MCF 10A (cell line): ENCODE measurements at places on chromosomes 2 and 18. TPM values are rescaled to one million over a fixed set of nuclear protein-coding genes. Genes with fewer than 3 reads are reported as not detected.

ACADL gene
- total RNA-seq, result not detected in 2 replicates

TCF23 gene
- total RNA-seq, result not detected in 2 replicates

TLX2 gene
- not detected in 2 replicates for total RNA-seq

ACVR1 gene
- total RNA-seq, result 26.4 and 41.4 TPM in 2 replicates

TGFA gene
- total RNA-seq, result 17.9 and 22.5 TPM in 2 replicates

OSBPL6 gene
- 26.2 and 43.1 TPM in 2 replicates for total RNA-seq

DNA sequence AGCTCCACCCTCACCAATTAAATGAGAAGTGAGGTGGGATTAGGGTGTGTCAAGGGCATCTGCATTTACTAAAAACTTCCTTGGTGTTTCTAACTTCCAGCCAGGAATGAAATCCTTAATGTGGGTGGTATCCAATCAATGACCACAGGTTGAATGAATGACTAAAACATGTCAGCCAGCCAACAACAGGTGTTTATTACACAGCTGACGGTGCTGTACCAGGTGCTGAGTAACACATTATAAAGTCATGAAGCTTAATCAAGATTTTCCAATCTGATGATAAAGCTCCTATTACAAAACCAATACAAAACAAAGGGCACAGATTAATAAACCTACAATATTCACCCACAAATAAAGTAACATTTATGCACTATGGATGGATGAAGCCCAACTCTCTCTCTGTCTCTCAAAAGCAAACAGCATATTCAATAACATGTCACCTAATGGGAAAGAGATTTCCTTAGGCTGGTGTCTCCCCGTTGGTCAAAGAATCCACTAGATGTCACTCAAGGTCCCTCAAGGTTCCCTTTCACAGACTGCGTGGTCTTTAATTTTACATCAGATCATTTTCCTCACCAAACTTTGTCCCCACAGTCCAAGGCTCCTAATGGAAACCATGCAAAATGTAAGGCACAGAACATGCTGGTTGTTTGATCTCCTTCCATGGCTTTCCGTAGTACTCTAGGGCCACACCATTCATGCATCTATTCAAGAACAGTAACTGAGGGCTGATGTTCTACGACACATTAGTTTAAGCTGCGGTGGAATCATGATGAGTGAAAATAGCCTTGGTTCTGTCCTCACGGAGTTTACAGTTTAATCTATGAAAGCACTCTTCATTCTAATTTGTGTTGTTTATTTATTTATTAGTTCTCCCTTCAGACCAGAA, 6.4 kb upstream of the PTPN4 start:
- peaks cover 56% of the 10 kb centered on the region for H3K4me1 ChIP-seq
- peak; percentile 61 for DNase-seq
- H3K4me3 ChIP-seq, result no peak overlapping the region
- no peaks in the 10 kb centered on the region for H3K36me3 ChIP-seq

DNA sequence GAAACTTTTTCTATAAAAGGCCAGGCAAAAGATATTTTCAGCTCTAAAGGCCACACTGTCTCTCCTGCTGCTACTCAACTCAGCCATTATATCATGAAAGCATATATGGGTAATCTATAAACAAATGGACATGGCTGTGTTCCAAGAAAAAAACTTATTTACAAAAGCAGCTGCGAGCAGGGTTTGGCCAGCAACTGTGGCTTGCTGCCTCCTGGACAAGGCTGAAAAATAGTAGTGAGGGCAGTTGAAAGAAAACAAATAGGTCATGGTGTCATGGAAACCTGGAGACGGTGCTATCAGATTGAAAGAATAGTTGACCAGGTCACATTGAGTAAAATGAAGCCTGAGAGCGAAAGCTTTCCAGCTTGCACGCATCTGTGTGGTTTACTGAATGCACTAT, 89.2 kb upstream of the LRATD1 start:
- H3K36me3 ChIP-seq, result no peaks in the 10 kb centered on the region
- no peak overlapping the region for H3K4me3 ChIP-seq
- no peak for DNase-seq
- H3K4me1 ChIP-seq, result no peaks in the 10 kb centered on the region

GRCh38 chr2:28219138-28219537, 173.5 kb upstream of the FOSL2 start:
- no peaks in the 10 kb centered on the region for H3K36me3 ChIP-seq
- H3K4me1 ChIP-seq, result peaks cover 8% of the 10 kb centered on the region
- H3K27me3 ChIP-seq, result no peaks in the 10 kb centered on the region
- no peak for DNase-seq
- H3K27ac ChIP-seq, result no peak overlapping the region

DNA sequence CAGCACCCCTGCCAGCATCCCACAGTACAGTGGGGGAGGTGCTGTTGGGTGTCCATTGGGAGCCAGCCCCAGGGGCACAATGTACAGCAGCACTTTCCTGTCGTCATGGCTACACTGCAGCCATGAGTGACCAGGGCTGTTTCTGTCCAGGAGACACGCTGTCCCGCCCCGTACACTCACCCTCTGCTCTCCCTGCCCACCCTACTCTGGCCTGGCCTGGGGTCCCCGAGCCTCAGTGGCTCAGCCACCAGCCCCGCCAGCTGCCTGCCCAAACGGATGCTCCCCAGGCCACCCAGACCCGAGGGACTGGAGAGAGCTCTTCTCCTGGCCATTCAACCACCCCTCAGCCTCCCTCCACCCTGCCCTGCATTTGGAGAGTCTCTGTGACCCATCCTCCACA, 9.3 kb downstream of the TEKT4 start:
- H3K4me1 ChIP-seq, result no peaks in the 10 kb centered on the region
- no peak overlapping the region for H3K27ac ChIP-seq

- H3K4me1 ChIP-seq, result no peaks in the 10 kb centered on the region
- H3K27me3 ChIP-seq, result no peaks in the 10 kb centered on the region
Observed at GRCh38 chr2:48914477-48915089, 159.1 kb upstream of the LHCGR start.

DNA sequence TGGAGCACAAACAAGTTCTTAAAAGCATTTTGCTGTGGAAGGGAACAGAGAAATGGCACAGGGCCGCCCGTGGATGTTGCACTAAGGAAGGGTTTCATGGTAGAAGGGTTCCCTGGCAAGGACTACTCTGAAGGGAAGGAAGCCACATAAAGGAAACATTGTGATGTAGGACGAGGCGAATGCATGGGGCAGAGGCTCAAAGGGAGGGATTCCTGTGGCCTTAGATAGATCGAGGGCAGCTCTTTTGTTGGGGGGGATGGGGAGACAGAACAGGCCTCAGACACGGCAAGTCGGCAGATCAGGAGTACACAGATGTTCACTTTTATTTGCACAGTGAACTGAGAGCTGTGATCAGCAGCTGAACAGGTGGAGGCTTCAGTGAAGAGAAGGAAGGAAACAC, 205.4 kb downstream of the SNTG2 start:
- H3K27ac ChIP-seq, result no peak overlapping the region
- H3K36me3 ChIP-seq, result no peaks in the 10 kb centered on the region
- H3K4me1 ChIP-seq, result no peaks in the 10 kb centered on the region
- DNase-seq, result no peak

DNA sequence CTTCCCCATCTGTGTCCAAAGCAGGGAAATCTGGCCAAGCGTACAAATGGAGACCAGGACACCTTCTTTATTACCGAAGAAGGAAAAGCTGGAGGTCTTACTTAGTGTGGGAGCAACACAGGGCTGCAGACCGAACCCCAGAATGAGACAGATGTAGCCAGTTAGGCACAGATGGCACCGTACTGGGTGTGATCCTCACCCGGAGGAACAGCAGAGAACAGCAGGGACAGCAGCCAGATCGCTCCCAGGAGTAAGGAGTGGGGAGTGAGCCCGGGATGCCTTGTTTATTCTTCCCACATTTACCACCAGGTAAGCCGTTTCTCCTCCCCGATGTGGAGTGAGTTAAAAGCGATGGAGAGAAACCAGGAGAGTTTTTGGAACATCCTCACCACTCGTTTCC, 150.7 kb upstream of the SPRED2 start:
- no peak overlapping the region for H3K27ac ChIP-seq
- no peaks in the 10 kb centered on the region for H3K27me3 ChIP-seq
- H3K4me1 ChIP-seq, result no peaks in the 10 kb centered on the region
- no peak overlapping the region for H3K4me3 ChIP-seq
- DNase-seq, result no peak

DNA sequence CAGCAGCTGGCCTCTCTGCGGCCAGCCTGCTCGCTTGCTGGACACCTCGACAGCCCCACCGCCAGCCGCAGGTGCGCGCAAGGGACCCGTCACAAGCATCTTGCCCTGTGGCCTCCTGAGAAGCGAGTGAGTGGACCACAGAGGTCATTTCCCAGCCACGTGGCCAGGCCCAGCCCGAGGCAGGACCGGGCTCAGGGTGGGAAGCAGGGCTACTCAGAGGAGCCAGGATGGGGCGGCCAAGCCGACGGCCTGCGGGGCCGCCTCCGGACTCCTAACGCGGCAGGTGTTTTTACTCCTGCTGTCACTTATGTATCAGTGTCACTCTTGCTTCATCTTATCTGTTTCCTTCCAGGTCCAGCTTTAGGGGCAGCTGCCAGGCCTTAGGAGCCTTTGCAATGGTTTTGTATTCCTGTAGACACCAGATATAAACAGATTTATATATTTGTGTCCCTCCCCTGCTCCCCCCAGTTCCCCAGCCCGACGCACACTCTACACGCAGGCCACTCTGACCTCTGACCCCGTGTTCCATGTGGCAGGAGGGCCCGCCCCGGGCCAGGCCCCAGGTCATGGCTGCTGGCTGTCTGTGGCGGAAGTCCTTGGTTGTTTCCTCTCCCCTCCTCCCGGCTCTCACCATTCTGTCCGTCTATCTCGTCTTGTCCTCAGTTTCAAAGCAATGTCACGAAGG, 236.4 kb downstream of the ATAD2B start:
- no peaks in the 10 kb centered on the region for H3K4me1 ChIP-seq
- DNase-seq, result no peak
- no peak overlapping the region for H3K4me3 ChIP-seq
- peaks cover 52% of the 10 kb centered on the region for H3K36me3 ChIP-seq

DNA sequence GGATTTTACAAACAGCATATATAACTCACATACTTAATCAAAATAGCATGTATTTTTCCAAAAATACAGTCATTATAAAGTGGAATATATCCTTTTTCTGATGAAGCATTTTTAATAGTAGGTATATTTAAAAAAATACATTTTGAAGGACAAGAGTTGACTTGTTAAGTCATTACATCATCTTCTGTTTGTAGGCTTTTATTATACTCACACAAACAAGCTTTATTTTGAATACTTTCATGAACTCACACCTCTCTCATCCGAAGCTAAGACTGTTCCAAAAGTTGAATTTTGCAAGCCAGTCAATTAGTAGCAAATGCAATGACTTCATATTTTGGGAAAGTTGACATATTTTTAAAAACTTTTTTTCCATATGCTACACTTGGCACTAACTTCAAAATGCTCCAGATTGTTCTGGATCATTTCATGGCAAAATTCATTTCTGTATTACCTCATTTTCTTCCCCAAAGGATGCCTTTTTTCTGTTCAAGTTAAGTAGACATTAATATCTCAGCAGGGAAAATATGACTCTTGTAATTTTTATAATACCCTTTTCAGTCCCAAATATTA, 68.5 kb upstream of the WDR75 start:
- peaks cover 8% of the 10 kb centered on the region for H3K4me1 ChIP-seq
- no peak overlapping the region for H3K27ac ChIP-seq
- H3K4me3 ChIP-seq, result no peak overlapping the region
- no peak for DNase-seq

DNA sequence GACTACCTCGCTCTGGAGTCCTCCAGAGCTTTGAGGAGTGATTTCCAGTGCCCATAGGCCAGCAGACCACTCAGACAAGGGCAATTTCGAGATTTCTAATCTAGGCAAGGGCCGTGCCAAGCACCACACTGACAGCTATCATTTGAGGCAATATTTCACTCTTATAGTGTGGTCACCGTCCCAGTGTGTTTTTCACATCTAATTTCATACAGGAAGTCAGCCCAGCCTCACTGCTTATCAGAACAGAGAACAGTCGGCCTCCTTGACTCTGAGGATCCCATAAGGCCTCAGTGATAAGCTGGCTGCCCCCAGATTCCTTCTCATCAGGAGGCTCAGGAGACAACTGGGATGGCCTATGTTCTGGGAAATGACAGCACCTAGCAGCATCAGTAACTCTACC, 581 bp downstream of the CAPN14 start:
- H3K4me3 ChIP-seq, result no peak overlapping the region
- no peaks in the 10 kb centered on the region for H3K4me1 ChIP-seq
- peaks cover 42% of the 10 kb centered on the region for H3K27me3 ChIP-seq
- no peaks in the 10 kb centered on the region for H3K36me3 ChIP-seq
- H3K27ac ChIP-seq, result no peak overlapping the region
- no peak for DNase-seq

- H3K27me3 ChIP-seq, result no peaks in the 10 kb centered on the region
- H3K27ac ChIP-seq, result no peak overlapping the region
- no peaks in the 10 kb centered on the region for H3K36me3 ChIP-seq
- no peak overlapping the region for H3K4me3 ChIP-seq
- no peak for DNase-seq
- H3K4me1 ChIP-seq, result peaks cover 6% of the 10 kb centered on the region
Observed at GRCh38 chr2:128421861-128422311, 103.2 kb upstream of the HS6ST1 start.

DNA sequence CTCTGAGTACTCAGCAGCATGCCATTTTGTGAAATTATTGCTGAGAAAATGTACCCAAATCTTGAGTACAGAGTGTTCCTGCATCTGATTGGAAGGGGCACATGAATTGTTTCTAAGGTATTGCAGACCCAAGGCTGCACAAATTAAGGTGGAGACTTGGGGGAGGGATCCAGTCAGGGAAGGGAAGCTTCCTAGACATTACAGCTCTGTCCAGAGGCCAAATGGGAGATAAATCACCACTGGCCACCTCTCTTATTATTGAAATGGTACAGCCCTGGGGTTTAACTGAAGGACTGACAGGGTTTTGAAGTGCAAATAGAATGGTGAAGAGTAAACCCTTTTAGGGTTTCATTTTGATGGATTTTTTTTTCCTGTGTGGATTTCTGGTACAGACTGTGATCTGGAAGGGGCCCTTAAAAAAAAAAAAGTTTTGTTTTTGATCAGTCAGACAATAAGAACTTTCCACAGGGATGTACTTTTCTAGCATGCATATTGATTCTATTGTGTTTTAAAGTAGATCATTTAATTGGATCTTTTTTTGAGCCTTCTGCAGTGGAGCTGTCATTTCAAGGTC, 119.4 kb downstream of the GREB1L start:
- DNase-seq, result peak; percentile 54
- H3K27me3 ChIP-seq, result no peaks in the 10 kb centered on the region
- peaks cover 15% of the 10 kb centered on the region for H3K4me1 ChIP-seq
- H3K36me3 ChIP-seq, result no peaks in the 10 kb centered on the region

DNA sequence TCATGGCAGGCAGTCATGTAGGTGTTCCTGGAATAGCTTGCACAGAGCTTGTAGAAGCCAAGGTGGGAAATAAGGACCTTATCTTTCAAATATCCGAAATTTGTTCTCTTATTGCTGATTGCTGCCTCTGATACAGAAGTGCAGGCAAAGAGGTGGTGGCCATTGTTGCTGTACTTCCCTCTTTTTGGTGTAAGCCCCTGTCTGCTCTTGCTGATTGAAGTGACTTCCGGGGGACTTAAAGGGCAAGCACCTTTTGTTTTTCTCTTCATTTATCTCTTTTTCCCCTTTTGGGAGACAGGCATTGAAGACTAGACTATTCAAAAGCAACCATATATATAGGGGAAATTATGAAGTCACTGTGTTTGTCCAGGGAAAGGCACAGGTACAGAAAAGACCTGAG, 131.6 kb upstream of the OTX1 start:
- peaks cover 9% of the 10 kb centered on the region for H3K36me3 ChIP-seq
- no peak for DNase-seq
- no peaks in the 10 kb centered on the region for H3K27me3 ChIP-seq
- H3K27ac ChIP-seq, result no peak overlapping the region
- H3K4me3 ChIP-seq, result no peak overlapping the region

- H3K4me3 ChIP-seq, result no peak overlapping the region
- H3K27me3 ChIP-seq, result no peaks in the 10 kb centered on the region
- DNase-seq, result no peak
- no peak overlapping the region for H3K27ac ChIP-seq
Observed at GRCh38 chr2:174138161-174138560, 110.2 kb downstream of the OLA1 start.
